Putamen (tissue), 1 donor: ENCODE measurements at places on chromosomes 3 and 15.

DNA sequence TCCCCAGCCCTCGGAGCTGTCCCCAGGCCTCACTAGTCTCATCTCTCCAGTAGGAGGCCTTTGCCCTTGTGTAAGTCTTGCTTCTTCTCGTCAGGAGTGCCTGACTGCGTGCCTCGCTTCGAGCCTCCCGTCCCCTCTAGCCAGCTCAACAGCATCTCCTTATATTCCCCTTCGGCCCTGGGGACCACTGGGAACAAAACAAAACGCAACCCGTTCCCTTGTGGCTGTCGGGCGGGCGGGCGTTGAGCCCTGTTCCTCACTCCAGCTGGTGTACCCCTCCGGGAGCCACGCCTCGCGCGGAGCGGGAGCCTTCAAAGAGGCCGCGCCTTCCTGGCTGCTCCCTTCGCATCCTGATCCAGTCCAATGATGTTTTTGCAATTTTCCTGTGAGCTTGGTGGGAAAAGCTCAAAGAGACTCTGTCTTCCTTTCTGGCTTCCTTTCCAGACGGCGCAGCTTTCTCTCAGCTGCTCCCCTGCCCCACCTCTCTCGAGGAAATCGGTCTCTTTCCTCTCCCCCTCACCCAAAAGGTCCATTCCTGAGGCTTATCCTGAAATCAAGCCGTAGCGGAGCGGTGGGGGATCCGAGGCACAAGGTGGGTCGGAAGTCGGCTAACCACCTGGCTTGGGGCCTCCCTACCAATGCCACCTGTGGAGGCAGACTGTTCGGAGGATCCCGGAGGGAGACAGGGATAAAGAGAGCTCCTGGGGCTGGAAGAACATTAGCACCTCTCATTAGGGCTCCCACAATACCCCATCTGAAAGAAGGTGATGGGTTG is 33.4 kb upstream of the SRP14 start:
- no peak for DNase-seq

- no peak for DNase-seq
These were observed 75.4 kb downstream of the PPM1L start for GRCh38 chr3:160831401-160831800.

DNA sequence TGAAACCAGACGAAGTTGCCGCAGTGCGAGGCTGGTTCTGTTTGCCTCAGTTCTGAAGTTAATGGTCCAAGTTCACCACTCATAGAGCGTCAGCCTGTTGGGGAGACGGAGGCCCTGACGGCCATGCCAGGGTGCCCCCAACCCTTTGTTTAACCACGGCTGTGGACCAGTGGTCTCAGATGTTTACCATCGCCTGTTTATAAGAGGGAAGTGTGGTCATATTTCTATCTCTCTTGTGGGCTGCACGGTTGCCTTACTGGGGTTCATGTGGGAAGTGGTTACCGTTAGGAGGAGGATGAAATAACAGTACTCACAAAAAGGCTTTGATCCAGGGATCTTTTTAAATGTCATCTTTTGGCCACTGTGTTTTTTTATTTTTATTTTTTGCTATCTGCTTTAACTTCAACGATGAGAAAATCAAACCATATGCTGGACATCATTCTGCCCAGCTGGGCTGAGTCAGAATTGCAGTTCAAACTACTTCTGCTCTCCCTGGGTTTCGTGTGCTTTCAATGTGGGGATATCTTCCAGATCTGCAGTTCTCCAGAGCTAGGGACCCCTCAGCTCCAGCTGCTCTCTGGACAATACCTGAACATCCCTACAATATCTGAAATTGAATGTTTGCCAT is 17.8 kb downstream of the SMAD3 start:
- DNase-seq, result no peak

GRCh38 chr15:42808913-42809312 is 72.0 kb upstream of the CDAN1 start:
- DNase-seq, result no peak

GRCh38 chr3:16881896-16882630 is 2.7 kb upstream of the PLCL2 start:
- no peak for DNase-seq

- DNase-seq, result no peak
These were observed 61.2 kb upstream of the PTX3 start for GRCh38 chr3:157375342-157375986.

DNA sequence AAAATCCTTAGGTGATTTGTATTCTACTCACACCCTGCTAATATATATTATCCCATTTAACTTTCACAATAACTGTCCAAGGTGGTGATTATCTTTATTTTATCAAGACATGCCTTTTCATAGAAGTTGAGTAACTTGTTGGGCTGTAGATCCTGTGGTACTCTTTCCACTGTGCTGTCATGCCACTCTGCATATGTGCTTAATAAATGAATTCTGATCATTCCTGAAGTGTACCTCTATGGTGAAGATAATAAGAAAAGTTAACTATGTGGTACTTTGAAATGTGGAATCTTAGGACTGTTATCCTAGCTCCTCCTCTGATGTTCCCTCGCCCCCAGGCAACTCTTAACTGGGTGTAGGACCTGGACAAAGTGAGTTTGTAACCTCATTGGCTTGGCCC is 5.2 kb downstream of the SNRK start:
- DNase-seq, result no peak

DNA sequence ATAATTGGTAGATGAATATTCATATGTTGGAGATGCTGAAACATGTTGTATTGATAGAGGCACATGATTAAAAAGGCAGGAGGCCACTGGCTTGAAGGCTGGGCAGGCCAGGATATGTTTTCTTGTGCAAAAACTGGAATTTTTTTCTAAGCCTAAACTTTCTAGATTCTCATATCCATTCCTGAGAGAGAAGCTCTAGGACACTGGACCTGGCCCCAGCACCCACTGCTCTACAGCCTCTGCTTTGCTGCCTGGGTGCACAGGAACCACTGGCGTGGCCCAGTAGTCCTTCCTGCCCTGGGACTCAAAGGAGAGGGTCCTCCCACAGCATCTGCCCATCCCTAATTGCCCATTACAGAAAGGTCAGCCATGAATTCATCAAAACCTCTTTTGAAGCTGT is 58.1 kb upstream of the APEH start:
- DNase-seq, result no peak

DNA sequence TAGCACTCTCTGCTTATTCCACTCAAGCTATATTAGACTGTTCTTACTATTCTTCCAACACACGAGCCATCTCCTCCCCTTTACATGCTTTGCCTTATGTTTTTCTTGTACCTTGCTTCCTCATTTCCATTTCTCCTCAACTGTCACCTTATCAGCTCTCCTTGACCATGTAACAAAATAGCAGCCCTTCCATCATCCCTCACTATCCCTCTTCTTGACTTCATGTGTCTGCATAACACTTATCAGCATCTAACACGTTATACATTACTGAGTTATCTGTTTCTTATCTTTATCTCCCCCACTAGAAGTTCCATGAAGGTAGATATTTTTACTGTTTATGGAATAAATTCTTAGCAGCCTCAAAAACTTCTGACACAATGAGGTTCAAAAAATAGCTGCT is 45.3 kb downstream of the TRPM7 start:
- DNase-seq, result no peak

DNA sequence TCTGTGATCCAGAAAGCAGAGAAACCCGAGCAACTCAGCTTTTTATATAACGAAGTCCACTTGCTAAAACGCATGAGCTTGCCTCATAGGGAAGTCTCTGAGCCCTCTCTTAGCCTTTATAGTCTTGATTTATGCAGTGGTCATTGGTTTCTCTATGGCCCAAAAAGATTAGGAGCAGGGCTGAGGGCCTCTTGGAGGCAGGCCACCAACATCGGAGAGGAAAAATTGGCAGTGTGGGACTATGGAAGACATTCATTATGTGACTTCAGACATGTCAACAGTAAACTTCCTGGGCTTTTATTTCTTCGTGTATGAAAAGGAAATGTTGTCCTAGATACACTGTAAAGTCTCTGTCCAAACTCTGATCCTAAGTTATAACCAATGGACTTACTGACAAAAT is 13.5 kb downstream of the RAB8B start:
- DNase-seq, result no peak

DNA sequence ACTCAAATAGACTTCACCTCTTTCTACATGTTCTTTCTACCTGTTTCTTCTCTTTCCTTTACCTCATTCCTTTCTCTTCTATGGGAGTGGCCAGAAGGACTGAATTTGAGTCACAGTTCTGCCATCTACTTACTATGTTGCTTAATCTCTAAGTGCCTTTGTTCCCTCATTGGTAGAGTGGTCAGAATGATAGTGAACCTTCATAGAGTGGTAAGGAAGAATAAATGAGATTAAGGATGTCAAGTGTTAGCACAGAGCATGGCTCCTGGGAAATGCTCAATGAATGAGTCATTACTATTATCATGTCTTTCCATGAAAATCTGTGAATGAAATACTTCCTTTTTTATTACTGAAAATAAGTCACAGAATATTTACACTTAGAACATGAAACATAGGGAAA is 17.5 kb downstream of the TMEM207 start:
- DNase-seq, result no peak

DNA sequence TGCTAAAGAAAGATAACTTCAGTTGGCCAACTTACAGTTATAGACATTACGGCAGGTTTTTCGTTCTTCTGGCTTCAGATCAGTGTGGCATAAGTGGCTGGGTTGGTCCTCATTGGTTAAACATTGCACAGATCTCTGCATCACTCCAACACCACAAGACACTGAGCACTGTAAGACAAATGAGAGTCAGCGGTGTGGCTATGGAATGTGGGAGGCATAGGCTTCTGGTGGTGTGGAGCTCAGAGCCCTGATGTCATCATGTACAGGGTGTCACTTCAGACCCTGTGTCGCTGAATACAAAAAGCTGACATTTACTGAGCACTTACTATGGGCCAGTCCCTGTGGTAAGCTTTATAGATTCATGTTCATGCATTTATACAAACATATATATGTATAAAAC is 146.0 kb downstream of the ADAMTS9 start:
- no peak for DNase-seq

GRCh38 chr15:32802286-32802936 is 84.6 kb downstream of the GREM1 start:
- DNase-seq, result no peak

- no peak for DNase-seq
These were observed 4.2 kb upstream of the WNT5A start for GRCh38 chr3:55491296-55491816.

DNA sequence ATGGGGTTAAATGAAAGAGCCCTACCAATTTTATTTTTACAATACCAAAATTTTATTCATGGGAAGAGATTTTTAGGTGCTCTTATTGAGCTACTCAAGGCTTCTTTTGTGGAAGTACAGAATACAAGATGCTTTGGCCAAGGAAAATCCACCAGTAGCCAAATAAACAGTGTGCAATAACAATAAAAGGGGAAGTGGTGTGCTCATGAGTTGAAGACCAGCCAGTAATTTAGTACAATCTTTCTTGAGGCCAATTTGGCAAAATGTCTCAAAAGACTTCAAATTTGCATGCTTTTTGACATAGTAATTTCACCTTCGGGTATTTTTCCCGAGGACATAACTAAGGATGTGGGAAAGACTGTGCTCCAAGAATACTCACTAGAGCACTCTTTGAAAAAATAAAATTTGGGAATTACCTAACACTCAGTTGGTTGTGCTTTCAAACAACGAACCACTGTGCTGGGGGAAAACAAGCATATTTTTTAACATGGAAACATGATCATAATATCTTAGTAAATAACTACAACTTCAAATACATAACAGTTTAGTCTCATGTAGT is 294.0 kb downstream of the DIPK2A start:
- no peak for DNase-seq

DNA sequence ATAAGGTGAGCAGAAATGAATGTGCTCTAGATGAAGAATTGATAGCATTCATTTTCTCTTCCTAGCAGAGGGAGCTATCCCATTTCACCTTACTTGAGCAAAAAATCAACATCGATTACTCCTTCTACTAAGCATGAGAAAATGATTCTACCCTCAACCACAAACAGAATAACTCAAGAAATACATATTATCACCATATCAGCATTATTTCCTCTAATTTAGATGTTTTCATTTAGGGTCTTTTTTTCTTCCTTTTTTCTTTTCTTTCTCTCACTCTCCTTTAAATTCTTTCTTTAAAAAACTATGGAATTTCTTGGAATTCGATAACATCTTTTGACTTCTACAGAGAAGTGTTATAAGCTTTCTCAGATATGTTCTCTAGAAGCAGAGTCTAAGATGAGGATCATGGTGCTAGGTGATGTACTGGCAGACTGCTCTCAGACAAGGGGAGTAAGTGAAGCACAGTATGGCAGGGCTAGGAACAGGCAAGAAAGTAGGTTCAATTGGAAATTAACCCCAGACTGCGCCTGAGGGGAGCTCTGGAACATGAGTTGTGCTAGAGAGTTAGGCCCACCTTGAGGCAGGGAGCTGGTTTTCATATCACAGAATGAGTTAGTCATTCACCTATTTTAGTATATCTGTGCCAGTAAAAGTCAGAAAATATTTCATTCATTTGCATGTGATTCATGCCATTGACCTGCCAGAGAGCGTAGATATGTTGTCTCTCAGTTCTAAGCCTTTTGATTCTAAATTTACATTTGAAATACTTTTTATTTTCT is 279.2 kb upstream of the KCNH8 start:
- no peak for DNase-seq

GRCh38 chr3:152688313-152688712 is 146.6 kb upstream of the P2RY1 start:
- DNase-seq, result no peak

GRCh38 chr15:65877749-65878148 is 8.5 kb downstream of the RAB11A start:
- no peak for DNase-seq

DNA sequence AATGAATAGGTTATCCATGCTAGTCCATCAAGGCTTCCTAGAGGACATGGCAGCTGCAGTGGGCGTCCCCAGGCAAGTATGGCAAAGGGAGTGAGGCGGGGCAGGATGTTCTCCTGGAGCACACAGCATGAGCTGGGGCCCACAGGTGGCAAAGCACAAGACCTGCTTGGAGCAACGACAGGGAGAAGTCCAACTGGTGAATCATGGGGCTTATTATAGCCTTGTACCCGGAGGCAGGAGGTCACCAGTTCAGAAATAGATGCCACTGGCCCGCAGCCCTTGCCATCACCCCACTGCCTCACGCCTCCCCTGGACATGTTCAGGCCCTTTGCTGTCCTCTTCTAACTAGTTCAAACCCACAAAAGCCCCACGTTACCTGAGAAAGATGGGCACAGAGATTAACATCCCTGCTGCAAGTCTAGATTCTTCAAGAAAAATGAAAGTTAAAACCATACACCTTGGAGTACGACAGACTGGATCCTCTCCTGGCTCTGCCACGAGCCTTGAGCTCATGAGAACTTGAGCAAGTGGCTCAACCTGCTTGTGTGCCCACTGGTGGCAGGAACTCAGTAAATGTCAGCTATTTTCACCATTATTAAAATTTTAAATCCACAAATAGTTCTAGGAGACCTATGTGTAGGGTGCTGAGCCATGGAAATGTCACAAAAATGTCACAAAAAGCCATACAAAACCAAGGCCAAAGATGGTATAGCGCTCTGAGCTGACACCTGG is 1.8 kb upstream of the SRGAP3 start:
- DNase-seq, result no peak

DNA sequence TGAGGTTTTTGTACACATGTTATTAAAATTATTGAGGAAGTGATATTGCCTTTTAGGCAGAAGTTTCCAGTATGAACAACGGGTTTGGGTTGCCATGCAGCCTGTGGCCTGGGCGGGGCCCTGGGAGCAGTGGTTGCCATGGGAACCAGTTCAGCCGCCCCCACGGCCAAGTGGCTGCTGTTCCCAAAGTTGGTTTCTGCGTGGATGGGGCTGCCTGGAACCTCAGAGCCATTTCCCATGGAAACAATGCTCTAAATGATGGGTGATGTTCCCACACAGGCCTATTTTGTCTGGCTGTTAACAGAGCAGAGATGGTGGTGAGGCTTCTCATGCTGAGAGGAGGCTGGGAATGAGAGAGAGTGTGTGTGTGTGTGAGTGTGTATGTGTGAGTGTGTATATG is 19.5 kb downstream of the MRAS start:
- peak; percentile 85 for DNase-seq

- DNase-seq, result no peak
These were observed 45.1 kb downstream of the APH1B start for GRCh38 chr15:63322541-63322940.
